Germinal center (tissue), 1 donor: ENCODE measurements at places on chromosomes 7 and 10.

DNA sequence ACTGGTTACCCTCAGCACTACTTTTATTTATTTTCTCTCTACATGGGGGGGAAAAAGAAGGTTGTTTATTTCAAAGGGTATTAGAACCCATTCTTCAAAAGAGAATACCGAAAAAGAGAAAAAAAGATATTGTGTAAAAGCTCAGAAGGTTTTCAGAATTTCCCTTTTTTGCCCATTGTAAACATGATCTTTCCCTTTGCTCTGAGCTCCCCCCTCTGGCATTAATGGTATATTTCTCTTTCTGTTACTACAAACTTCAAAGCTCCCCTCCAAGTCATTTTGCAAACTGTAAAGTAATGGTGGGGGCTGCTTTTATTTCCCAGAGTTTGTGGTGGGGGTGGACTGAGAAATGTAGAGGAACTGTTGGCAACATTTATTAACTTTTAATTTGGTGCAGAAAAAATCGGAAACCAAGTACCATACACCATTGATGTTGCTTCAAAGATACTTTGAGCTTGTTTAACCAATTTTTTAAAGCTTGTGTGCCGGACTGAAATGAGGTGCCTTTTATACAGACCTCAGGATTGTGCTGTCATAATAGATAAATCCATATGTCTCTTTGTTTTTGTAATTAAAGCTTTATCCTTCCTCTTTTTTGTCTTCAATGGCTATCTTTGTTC, 181.5 kb downstream of the EXOC4 start:
- no peak for DNase-seq

DNA sequence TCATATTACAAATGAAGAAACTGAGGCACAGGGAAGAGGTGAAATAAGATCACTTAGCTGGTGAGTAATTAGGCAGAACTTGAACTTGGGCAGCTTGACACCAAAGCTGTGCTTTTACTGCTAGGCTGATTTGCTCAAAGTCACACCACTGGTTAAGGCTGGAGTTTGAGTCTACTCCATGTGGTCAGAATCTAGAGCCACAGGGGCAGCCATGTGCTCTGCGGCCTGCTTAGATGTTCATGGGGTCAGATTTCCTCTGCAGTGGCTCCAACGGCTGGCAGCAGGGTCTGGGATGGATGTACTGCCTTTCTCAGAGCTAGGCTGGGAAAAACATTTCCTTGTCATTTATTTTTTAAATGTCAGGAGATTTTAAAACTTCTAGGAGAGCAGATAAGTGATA, 417.5 kb downstream of the KCNMA1 start:
- no peak for DNase-seq

- DNase-seq: no peak
These were observed 24.5 kb upstream of the ACSM6 start for GRCh38 chr10:95169522-95169921.

DNA sequence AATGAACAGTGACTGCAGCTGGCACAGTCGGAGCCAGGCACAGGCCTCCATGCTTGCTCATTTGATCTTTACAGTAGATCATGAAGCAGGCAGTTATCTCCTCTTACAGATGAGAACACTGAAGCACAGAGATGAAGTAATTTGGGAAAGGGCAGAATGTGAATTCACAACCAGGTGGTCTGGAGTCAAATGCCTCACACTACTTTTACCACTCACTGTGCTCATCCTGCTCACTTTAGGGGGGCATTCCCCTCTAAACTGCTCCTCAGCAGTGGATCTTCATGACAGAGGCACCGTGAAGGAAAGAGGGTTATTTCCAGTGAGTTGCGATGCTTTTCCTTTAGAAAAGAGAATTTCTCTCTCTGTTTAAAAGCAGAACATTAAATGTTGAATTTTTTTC, 15.1 kb downstream of the SNX10 start:
- DNase-seq: no peak

DNA sequence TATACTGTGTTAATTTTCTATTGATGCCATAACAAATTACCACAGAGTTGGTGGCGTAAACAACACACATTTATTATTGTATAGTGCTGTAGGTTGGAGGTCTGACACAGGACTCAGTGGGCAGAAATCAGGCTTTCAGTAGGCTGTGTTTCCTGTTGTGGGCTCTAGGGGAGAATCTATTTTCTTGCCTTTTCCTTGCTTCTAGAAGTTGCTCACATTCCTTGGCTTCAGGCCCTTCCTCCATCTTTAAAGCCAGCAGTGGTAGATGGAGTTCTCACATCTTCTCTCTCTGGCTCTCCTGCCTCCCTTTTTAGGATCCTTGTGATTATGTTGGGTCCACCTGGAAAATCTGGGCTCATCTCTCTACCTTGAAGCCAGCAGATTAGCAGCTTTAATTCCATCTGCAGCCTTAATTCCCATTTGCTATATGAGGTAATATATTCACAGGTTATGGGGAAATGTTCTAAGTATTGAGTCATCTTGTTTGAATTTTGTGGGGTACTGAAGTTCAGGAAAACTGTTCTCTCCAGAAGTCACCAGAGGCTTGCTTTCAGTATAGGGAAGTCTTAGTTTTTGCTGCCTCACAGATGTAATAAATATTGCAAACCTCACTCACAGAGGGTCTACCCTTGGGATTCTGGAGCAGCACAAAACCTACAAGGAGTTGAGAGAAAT, 38.9 kb downstream of the CCNY start:
- DNase-seq: no peak

- no peak for DNase-seq
These were observed 698.6 kb downstream of the CCSER2 start for GRCh38 chr10:85026878-85027467.

- no peak for DNase-seq
These were observed 65.0 kb downstream of the SVIL start for GRCh38 chr10:29569795-29570194.

DNA sequence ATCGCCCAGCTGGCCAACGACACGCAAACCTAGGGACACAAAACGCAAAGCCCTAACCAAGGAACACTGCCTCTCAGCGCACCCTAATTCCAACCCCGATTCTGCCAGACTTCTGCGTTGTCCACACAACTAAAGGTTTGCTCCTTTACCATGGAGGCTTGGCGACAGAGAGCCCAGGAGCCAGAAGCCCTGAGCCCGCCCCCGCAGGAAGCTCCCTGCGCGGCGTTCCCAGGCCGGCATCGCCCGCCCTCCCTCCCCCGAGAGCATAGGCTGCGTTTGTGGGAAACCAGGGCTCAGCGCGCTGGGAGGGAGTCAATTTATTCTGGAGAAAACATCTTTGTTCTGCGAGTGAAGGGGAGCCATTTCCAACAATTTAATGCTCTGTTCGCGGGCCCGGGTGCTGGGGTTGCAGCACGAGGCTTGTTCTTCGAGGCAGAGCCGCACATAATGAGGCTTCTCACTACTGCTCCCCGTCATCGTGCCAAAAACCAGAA, 103.9 kb downstream of the GRID1 start:
- DNase-seq: no peak

DNA sequence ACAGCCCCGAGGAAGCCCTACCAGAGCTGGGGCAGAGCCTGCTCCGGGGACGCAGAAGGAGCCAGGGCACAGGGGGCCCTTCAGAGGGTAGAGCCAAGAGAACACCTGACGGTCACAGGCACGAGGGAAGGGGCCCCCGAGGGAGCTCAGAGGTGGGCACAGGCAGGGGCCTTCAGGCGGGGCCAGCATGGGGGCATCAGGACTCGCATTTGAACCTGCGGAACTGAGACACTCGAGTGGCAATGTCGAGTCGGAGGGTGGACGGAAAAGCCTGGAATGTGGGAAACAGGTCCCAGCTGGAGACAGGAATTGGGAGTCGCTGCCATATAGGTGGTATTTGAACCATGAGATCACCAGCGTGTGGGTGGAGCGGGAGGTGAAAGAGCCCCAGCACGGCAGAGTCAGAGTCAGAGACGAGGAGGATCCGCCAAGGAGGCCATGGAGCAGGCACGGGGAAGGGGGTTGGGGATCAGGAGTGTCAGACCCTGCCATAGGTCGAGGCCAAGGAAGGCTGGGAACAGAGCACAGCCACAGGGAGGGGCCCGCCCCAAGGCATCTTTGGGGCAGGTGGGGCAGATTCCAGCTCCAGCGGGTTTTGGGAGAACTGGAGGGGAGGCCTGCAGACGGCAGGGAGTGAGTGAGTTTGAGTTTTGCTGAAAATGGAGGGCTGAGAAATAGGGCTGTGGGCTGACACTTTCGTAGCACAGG, 13.8 kb downstream of the STK32C start:
- no peak for DNase-seq

DNA sequence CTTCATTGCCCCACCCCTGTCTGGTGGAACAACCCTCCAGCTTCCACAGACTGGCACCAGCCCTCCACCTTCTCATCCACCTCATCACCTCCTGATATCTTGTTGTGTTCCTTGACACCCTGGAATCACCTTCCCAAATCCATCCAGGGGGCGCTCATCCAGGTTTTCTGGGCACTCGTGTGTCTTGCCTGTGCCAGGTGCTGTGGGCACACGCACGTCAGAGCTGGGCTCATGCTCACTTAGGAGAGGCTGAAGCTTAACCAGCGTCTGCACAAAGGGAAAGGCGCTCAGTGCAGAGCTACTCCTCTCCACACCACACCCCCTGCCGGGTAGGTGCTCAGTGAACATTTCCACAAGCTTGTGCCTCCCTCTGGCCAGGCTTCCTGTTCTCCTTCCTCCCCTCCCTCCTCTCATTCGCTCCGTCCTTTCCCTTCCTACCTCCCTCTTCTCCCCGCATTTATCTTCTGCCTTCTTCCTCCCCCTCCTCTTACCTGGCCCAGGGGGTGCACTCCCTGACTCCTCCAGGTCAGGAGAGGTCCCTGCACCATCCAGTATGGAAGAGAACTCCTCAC, 4.8 kb downstream of the ADCYAP1R1 start:
- no peak for DNase-seq

DNA sequence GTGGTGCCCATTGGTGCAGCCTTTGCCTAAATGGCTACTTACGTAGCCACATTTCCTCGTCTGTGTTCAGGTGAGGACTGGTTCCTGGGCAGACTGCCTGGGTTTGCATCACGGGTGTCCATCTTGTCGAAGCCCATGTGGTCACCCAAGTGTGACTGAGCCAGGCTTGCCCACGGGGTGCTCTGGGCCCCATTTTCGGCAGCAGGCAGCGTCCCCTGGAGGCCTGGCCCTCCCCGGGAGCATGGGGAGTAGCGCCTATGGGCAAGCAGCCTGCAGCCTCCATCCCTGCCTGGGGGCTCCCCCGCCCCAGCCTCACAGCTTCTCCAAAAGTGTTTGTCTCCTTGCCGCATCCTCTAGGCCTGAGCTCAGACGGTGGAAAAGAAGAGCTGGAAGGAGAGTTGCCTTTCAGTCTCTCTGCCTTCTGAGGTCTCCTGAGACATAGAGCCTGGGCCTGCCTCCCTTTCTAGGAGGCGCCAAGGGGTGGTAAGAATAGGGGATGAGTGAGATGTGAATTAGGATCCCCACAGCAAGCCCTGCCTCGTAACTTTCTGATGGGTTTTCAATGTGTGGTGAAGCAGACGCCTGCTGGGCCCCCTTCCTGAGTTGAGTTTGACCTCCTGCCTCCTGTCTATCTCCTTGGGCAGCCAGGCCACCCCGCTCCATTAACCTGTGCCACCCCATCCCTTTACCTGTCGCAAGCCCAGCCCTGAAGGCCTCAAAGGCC, 42.7 kb downstream of the HTRA1 start:
- DNase-seq: no peak

DNA sequence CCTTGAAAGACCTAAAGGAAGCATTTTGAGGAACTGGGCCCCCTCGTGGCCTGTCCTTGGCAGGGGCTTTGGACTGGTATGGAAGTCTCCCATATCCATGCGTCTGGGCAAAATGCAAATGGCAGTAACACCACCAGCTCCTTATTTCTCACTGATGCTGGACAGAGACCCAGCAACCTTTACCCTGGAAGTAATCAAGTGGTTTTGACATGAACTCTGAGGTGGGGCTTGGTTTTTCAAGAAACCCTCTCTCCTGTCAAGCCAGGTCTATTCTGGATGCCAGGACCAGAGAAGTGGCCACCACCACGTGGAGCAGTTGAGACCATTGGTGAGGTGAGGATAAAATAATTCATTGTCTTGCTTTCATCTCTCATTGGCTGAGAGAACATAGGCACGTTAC, 84.4 kb downstream of the OTUD1 start:
- DNase-seq: no peak

DNA sequence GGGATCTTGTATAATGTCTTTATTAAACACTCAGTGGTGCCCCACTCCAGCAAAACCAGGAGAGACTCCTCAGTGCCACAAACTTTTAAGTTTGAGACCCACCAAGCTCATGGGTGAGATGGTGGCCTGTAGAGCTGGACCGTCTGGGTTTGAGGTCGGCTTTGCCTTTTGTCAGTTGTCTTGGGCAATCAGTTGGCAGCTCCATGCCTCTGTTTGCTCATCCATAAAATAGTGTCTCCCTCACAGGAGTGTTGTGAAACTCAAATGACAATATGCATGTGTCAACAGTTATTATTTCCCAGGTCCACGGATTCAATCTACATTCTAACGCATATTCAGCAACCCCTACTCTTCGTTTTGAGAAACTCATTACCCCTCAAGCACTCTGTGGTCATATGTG, 367.8 kb upstream of the C7orf33 start:
- DNase-seq: no peak

DNA sequence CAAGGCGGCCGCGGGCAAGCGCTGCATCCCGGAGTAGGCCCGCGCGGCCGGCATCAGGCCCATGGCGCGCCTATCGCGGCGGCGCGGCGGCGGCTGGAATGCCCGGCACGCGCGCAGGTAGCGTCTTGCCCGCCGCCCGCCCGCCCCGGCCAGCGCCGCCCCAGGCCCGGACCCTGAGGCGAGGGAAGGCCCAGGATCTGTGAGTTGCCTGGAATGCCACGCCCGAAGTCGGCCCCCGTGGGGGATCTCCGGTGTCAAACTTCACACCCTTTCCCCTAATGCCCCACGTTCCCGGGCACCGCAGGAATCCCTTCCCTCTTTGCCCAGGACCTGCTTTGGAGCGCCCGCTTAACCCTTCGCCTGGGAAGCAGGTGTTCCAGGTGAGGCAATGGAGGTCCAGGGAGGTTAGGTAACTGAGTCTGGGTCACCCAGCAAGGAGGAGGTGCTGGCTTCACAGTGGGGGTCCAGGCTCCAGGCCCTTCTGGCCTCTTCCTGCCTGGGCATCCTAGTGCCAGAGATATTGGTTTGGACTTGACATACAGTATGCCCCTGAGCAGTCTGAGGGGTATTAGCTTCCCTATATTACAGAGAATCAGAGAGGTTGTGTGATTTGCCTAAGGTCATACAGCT, 138.1 kb downstream of the ARHGAP22 start:
- no peak for DNase-seq

DNA sequence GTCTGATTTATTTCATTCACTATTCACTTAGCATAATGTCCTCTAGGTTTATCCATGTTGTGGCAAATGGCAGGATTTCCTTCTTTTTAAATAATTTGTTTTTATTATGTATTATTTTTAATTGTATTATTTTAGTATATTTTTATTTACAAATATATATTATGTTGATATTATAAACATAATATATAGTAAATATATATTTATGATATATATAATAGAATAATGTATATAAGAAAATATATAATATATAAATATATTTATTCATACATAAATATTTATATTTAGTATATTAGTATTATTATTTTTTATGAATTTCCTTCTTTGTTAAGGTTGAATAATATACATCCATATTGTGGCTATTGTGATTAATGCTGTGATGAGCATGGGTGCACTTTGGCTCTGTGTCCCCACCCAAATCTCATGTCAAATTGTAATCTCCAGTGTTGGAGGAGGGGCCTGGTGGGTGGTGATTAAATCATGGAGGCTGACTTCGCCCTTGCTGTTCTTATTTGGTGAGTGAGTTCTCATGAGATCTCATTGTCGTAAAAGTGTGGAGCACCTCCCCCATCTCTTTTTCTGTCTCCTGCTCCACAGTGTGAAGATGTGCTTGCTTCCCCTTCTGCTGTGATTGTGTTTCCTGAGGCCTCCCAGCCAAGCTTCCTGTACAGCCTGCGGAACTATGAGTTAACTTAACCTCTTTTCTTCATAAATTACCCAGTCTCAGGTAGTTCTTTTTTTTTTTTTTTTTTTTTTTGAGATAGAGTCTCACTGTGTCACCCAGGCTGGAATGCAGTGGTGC, 52.3 kb upstream of the CYP2C18 start:
- no peak for DNase-seq
